ENCODE measurements at places on chromosomes 2 and 18. TPM values are rescaled to one million over a fixed set of nuclear protein-coding genes. Genes with fewer than 3 reads are reported as not detected.

DNA sequence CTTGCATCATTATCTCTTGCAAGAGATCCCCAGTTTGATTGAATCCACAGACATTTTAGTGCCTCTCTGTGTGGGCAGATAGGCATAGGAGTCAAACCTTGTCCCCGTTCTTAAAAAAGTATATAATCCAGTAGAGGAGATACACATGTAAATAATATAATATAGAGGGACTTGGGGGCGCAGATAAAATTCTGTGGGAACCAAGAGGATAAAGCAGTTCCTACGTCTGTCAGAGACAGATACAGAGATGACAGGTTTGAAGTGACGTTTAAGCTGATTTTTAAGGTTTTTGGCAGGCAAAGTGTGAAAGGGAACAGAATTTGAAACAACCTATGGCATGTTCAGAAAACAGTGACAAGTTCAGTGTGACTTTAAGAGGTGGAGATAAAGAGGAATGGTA is 63.1 kb downstream of the CAB39 start:
- peak overlapping the region; percentile 5 for H3K27ac ChIP-seq
- H3K4me3 ChIP-seq = no peak overlapping the region
- H3K36me3 ChIP-seq = peaks cover 44% of the 10 kb centered on the region
- no peaks in the 10 kb centered on the region for H3K27me3 ChIP-seq

- H3K4me1 ChIP-seq = peaks cover 53% of the 10 kb centered on the region
- peaks cover 20% of the 10 kb centered on the region for H3K27me3 ChIP-seq
- H3K4me3 ChIP-seq = no peak overlapping the region
- H3K27ac ChIP-seq = no peak overlapping the region
- H3K36me3 ChIP-seq = no peaks in the 10 kb centered on the region
Measured at GRCh38 chr2:230928701-230929380, 3.8 kb upstream of the GPR55 start.

GRCh38 chr2:120684289-120685065 is 51.2 kb upstream of the GLI2 start:
- H3K4me1 ChIP-seq = no peaks in the 10 kb centered on the region
- no peak for DNase-seq
- peaks cover 7% of the 10 kb centered on the region for H3K27me3 ChIP-seq
- no peak overlapping the region for H3K27ac ChIP-seq

- no peaks in the 10 kb centered on the region for H3K27me3 ChIP-seq
- H3K4me3 ChIP-seq = no peak overlapping the region
- no peak overlapping the region for H3K27ac ChIP-seq
- H3K4me1 ChIP-seq = peaks cover 8% of the 10 kb centered on the region
- H3K36me3 ChIP-seq = peaks cover 3% of the 10 kb centered on the region
Measured at GRCh38 chr2:25063876-25064660, 22.2 kb downstream of the EFR3B start.

DNA sequence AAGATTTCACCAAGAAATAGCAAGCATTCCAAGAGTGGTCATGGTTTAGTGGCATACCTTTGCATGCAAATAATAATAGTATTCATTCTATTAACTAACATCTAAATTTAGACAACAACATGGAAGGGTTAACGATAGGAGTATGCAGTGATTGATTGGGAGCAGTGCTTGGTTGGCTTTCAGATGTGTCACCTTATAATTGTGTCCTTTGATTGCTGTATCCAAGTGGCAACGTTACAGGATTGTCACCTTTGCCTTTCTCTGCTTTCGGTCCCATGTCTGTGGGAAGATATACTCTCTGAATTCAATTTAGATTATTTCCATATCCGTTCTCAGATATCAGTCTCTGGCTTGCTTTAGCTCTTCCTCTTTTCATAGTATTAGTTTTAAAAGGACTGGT is 152.8 kb upstream of the MAP3K20 start:
- peaks cover 17% of the 10 kb centered on the region for H3K27me3 ChIP-seq

- no peak overlapping the region for H3K4me3 ChIP-seq
- no peaks in the 10 kb centered on the region for H3K36me3 ChIP-seq
- H3K4me1 ChIP-seq = no peaks in the 10 kb centered on the region
- no peaks in the 10 kb centered on the region for H3K27me3 ChIP-seq
- H3K27ac ChIP-seq = no peak overlapping the region
Measured at GRCh38 chr2:120472031-120472430, 126.1 kb downstream of the INHBB start.

DNA sequence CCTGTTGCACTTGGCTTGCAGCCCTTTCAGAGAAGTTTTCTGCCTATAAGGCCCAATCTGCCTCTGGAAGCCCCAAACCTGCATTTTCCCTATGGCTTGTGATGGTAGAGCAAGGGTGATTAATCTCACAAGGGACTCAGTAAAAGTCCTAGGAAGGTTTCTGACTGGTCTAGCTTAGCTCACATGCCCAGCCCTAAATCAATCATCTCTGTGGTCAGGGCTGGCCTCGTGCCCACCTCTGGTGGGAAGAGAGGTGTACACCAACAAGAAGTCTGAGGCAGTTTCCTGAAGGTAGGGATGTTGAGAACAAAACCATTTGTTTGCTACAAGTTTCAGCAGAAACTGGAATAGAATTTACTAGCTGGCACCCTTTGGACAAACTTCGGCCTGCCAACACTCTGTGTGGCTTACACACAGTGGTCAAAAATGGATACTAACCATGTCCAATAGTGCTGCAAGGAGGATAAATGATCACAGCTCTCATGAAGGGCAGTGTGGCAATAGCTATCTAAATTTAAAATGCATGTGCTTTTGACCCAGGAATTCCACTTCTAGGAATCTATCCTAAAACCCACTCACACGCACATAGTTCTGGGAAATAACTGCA is 96.4 kb downstream of the EN1 start:
- H3K27ac ChIP-seq = no peak overlapping the region
- H3K27me3 ChIP-seq = peaks cover 8% of the 10 kb centered on the region
- H3K4me3 ChIP-seq = no peak overlapping the region
- H3K4me1 ChIP-seq = no peaks in the 10 kb centered on the region
- H3K36me3 ChIP-seq = no peaks in the 10 kb centered on the region
- DNase-seq = no peak

The RAB17 gene
- 0.09 TPM for total RNA-seq
